MG63 (cell line): ENCODE measurements at places on chromosomes 13 and 19. TPM values are rescaled to one million over a fixed set of nuclear protein-coding genes. Genes with fewer than 3 reads are reported as not detected.

PPP1R13L gene
- 5.5 and 7.3 TPM in 2 replicates for total RNA-seq

SMIM44 gene
- total RNA-seq: not detected in 2 replicates

MISP gene
- not detected in 2 replicates for total RNA-seq

TEAD2 gene
- total RNA-seq: 13.5 and 14.6 TPM in 2 replicates

TMEM259 gene
- 40.3 and 75.8 TPM in 2 replicates for total RNA-seq

LYPD5 gene
- total RNA-seq: not detected in 2 replicates

ASPDH gene
- total RNA-seq: not detected in 2 replicates

CEACAM4 gene
- not detected in 2 replicates for total RNA-seq

GARIN5A gene
- total RNA-seq: 1.2 TPM in 1 of 2 replicates, not detected in the other
